ENCODE measurements at places on chromosomes 5 and 9.

DNA sequence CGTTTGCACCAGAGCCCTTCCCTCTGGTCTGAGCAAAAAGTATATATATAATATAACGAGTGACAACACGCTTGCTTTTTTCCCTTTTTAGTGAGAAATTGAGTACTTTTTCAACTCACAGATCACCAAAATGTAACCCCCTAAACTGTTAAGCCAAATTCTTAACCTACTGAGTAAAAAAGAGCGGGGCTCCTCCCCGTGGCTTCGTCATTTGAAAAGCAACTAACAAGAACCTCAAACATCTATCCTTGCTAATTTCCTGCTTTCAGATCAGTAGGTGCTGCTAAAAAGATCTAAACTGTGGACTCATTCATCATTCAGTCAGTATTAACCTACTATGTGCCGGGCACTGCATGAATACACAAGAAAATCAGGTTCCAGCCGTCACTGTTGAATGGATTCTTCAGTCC lies 1.0 kb upstream of the PTBP3 start:
- DNase-seq: peak; percentile 85

DNA sequence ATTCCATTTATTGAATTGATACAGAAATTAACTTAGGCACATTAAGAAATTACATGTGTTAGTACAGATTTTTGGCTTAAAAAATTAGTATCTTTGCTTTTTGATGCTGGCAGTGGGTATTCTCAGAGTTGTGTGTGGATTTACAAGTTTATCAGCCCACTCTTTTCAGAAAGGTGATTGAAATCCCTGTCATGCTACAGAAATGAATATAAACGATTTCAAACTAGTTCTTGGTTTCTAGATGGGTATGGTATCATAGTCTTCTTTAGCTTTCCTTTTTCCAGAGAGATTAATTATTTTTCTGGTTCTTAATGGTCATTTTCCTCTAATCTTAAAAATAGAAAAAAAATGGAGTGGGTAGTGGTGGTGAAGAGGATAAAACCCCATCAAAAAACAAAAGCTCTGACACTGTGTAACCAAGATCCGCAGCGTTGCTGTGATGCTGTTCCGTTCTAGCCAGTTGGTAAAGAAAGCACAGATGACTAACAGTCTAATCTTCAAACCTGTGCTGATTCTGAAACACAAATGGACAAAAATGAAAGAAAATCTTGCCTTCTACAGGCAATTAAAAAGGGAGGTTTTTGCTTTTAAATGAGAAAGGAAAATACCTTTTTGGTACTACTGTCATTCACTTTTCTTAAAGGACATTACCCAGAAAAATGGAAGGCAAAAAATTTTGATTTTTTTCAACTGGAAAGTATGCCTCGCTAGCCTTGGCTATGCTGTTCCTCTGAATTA lies 5.2 kb downstream of the LRRTM2 start:
- DNase-seq: peak; percentile 73

- no peak for DNase-seq
Measured at GRCh38 chr5:541539-542318, 17.5 kb upstream of the SLC9A3 start.

- no peak for DNase-seq
Measured at GRCh38 chr5:105033637-105034400, 1471.2 kb upstream of the NUDT12 start.

DNA sequence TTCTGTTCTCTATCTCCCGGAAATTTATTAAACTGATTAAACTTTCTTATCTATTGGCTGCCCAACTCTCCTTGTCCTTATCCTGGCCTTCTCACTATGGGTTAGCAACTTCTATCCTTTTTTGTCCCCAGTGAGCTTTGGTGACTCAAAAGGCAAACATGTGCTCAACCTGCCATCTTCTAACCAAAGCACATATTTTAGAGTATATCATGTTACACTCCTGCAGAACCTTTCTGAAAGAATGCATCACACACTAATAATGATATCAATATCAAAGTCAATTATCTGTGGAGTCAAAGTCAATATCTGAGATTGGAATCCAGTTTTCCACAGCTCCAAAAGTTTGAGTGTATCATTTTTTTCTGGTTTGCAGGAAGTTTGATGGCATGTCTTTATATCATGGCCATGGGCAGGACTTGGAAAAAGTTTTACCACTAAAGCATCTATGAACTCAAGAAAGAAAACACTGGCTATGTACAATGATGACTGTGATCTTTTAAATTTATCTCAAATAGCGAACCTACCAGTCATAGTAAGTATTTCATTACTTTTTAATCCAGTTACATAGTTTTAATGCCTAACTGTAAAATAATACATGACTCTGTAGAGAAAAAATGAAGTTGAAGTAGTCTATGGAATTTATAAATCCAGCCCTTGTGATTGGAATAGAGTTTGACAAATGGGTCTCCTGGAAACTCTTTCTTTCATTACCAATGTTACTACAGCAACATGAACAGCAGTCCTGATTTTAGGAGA lies 166.8 kb downstream of the DROSHA start:
- no peak for DNase-seq

DNA sequence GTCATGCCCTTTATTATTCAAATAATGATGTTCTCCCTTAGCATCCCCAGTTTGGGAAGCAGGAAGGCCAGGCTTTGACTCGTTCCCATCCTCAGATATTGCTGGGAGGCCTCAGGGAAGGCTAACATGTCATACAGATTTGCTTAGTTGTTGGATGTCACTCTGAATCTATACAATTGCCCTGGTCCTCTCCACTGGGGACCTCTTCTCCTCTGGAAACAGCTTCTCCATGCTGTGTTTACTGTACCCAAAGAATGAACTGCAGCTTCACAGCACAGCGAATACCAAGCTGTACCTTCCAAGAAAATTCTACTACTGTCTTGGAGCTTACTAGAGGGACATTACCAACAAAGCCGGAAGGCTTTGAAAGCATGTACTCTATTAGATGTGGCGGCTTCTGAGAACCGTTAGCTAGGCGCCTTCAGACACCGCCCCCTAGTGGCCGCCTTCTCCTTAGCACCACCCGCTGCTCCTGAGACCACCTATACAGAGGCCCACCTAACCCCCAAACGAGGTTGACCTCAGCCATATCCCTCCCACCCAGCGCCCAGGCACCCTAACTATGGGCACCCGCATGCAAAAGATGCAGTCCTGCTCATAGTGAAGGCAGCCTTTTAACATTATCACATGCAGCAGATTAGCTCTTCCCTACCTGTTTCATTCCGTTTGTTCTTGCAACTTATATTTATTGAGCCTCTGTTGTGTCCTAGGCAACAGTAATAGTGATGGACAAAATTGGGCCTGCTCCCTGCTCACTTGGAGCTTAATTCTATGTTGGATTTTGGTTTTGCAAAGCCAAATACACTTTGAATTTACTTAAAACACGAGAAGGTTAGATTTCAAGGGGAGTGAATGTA lies 34.9 kb upstream of the FOXI1 start:
- no peak for DNase-seq

DNA sequence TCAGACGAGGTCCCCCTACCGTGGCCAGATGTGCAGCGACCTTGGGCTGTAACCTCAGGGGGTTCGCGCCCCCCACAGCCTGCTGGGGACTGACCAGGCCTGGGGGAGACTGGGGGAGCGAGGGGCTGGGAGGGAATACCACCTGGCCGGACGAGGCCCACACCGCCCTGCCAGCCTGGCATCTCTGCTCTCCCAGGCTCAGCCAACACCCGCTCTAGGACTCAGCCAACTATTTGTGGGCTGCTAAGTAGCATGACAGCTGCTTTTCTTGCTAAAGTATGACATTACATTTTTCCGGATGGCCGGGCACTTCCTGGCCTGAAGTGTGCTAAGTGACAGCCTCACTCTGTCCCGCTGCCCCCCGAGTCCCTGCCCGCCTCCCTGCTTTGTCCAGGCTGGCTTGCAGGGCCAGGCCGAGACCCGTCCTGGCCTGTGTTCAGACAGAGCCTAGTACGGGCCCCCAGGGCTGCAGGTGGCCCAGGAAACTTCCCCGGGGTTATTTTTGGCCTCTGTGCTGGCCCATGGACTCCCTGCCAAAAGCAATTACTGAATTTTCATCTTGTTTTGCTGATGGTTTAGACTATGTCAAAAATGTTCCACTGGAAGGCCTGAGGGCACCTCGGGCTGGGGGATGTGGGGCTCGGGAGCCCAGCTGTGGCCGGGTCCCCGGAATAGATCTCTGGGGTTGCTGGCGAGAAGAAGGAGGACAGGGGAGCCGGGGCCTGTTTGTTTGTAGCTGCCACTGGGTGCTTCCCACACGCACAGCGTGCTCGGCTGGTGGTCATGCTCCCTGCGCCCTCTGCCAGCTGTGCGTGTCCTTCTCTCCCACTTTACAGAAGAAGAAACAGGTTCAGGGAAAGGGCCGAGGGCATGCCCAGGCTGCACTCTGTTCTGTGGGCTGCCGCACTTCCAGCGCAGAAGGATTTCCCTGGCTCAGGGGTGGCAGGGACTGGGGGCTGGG lies 13.4 kb upstream of the SLC2A6 start:
- no peak for DNase-seq

GRCh38 chr5:107518190-107518589 lies 152.5 kb downstream of the EFNA5 start:
- no peak for DNase-seq

DNA sequence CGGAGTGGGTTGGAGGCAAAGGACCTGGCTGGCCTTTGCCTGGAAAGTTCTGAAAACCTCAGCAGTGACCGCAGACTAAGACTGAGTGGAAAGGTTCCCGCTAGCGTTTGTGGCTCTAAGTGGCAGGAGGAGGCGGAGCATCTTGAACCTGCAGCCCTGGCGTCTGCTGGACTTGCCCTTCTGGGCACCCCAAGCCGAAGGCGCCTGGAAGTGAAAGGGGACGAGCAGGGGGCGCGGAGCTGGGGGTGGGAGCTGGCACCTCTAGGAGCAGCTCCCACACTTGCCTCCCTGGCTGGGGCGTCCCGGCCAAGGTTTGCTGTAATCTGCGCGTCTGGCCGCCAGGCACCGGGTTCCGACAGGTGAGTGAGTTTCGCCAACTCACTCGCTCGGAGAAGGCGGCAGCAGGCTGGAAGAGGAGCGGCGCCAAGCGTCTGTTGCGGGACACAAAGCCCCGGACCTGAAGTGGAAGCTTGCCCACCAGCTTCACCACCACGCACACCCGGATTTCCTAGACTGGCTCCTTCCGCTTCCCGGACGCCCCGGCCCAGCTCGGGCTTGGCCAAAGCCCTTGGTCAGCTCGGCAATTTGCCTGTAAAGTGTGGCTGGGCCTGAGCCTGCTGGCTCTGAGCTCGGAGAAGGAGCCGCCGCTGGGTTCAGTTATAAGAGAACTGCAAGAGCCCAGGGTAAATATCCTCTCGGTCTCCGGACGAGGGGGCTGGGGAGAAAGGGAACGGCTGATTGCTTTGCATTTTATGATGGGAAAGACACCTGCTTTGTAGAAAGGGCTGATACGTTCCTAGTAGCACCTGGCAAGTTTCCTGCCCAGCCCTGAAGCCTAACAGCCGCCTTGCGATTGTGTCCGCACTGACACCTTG lies at the start of gene GNA14:
Gene GNA14, minus strand, starts transcription at position 89 of the 875 bp plus-strand sequence. CDS start 529 bp downstream, outside the sequence.
- no peak for DNase-seq

DNA sequence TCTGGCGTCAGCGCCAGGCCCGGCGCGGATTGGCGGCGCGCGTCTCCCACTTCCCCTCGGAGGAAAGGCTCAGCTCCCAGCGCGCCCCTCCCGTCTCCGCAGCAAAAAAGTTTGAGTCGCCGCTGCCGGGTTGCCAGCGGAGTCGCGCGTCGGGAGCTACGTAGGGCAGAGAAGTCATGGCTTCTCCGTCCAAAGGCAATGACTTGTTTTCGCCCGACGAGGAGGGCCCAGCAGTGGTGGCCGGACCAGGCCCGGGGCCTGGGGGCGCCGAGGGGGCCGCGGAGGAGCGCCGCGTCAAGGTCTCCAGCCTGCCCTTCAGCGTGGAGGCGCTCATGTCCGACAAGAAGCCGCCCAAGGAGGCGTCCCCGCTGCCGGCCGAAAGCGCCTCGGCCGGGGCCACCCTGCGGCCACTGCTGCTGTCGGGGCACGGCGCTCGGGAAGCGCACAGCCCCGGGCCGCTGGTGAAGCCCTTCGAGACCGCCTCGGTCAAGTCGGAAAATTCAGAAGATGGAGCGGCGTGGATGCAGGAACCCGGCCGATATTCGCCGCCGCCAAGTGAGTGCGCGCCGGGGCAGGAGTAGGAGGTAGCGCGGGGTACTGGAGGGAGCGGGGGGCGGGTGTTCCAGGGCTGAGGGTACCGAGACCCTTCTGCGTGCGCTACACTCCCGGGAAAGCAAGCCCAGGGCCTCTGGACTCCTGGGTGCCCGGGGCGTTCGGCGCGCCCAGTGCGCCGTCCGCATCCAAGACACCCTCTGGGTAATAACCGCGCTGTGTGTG lies at the start of gene MSX2:
Gene MSX2, plus strand, starts transcription at position 99 of the 777 bp plus-strand sequence. Its CDS starts 78 bp downstream, at position 177.
- no peak for DNase-seq

DNA sequence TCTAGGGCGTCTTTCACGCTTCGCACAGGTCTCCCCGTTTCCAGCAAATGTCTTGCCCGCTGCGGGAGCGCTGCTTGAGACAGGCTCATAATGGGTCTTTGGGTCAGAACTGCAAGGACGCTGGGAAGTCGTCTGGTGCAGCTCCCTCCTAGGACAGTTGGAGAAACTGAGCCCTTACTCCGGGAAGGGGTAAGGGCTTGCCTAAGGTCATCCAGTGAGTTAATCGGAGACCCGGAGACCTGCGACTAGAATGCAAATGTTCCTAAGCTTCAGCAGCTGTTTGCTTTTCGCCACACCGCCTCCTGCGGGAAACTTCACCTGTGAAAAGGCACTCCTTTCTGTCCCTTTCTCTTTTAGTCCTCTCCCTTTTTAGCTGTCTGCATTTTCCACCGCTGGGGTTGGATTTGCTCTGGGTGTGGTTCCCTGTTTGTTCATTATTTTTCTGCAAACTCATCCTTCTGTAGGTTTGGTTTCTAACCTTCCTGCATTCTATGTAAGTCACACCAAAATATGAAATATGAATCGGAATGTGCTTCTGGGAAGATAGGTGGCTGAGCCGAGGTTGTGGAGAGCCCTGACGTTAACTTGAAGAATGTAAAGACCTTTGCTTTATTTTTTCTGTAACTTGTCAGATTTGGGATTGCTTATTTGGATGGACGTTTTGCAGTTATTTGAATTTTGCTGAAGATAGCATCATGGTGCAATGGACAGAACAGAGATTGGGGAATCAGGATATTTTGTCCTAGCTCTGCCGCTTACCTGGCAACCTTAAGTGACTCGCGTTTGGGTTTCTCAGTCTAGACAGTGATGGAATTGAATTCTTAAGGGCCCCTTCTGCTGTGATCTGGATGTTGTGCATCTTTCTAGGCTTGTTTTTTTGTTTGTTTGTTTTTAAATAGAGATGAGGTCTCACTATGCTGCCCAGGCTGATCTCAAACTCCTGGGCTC lies 909 bp downstream of the SLC36A1 start:
- DNase-seq: no peak

GRCh38 chr5:3340471-3340870 lies 255.2 kb upstream of the IRX1 start:
- DNase-seq: no peak

DNA sequence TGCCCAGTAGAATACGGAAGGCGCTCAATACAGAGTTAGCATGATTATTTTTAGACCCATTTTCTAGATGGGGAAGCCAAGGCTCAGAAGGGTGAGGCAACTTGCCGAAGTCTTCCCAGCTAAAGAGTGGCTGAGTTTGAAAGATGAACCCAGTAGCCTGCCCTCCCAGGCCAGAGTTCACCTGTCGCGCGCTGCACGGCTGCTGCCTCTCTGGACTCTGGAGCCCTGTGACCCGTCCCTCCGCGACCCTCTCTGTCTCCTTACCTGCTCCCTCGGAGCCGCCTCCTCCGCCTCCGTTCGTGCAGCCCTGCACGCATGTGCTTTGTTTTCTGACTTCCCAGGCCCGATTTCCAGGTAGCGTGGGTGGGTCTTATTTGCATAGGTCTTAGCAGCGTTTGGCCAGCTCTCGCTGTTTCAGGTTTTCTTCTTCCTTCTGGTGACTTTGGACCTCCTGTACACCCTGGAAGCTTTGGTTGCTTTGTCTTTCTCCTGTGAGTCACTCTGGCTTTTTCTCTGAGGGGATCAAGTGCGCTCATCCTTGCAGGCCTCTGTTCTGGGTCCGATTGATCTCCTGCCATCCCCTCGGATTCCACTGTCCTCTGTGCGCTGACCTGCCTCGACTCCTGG lies at the start of gene RNF183:
Gene RNF183, minus strand, starts transcription at position 585 of the 627 bp plus-strand sequence. CDS start 5,192 bp downstream, outside the sequence.
- no peak for DNase-seq

Measured in T-helper 2 cell (primary cell).